ENCODE measurements at places on chromosomes 3 and 15.

GRCh38 chr3:157469561-157470294 lies 33.1 kb downstream of the PTX3 start:
- DNase-seq = no peak

GRCh38 chr3:148367756-148368155 lies 329.9 kb upstream of the AGTR1 start:
- DNase-seq = no peak

DNA sequence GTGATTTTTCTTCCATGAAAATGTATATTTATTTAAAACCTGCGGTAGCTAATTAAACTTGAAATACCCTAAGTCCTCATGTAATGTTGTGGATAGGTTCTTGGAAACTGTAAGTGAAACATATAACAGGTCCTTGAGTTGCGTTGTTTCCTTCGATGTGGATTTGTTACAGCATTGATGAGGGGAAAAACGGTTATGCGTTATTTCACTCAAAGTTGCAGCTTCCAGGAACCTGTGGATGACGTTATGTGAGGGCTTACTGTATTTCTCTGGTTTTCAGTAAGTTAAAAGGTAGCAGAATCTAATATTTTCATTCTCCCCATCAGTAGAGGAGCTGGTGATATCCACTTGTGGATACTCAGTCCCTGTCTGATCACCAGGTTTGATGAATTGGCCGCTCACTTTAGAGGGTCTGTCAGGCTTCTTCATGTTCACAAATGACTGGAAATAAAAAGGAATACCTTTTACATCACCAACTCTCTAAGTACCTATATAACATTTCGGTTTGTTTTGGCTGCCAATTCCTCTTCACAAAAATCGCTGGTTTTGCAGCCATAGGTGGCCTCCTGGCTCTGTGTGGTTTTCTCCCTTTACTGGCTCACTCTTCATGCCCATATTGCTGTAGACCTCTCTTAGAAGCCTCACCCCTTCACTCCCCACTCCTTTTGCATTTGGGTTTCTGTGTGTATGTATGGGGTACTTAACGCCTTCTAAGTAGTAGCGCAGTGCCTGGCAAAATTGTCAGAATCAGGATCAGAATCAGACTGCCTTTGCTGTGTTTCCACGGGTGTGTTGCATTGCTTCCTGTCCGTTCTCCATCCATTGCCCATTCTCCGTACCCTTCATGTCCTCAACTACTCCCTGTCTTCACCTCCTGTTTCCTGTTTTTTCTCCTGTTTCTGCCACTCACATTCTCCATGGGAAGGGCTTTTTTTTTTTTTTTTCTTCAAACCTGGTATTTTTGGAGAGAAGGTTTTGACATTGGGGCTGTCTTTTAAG lies 112.6 kb downstream of the FNDC3B start:
- DNase-seq = no peak

GRCh38 chr3:194077602-194078001 lies 58.3 kb upstream of the HES1 start:
- no peak for DNase-seq

DNA sequence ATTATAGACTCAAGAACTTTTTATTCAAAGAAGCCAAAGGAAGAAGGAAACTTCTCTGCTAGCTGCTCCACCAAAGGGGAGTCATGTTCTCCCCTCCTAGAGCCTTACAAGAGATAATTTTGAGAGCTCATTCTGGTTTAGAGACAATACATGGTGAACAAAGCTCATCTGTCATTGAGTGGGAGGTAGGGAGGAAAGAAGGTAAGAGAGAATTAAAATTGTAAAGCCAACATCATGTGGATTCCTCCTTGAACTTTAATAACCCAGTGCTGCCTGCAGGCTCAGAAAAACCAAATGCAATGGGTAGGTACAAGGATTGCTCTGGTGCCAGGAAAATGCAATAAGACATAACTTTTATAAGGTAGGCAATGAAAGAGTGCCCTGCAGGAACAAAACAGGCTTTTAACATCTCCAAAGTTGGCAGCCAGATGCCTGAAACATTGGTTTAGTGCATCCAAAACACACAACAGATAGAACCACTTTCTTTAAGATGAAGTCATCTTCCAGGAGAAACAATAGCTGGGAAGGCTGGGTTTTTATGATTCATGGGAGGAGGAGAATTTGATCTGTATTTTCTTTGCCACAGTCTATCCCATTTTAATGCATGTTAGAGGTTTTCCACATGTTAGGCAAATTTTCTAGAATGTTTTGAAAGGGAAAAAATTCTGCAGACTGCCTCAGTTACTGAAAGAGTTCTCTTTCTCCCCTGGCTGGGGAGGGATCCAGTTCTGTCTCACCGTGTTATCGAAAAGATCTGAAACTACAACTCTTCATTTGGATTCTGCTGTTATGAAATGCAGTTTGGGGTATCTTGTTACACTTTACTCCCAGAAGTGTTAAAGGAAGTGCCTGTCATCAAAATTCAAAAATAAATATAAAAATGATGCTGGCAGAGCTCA lies 11.3 kb upstream of the ARHGEF3 start:
- no peak for DNase-seq

DNA sequence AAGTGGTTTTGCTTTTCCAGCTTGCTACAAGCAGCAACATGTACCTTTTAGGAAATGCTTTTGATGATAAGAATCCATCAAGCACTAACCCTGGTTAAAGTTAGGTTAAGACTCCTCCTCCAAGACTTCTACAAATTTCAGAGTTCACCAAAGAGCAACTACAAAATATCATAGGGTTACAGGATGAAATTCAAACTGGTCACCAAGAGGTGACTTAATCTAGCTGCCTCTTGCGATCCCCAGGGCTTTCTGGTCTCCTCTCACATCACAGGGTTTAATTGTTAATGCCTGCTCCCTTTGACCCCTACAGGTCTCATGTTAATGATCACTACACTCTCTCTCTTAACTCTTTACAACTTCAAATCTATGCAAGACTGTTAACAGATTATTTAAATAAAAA lies 66.5 kb downstream of the DPH6 start:
- DNase-seq = no peak

GRCh38 chr3:99911433-99911832 lies 93.8 kb downstream of the CMSS1 start:
- DNase-seq = no peak

DNA sequence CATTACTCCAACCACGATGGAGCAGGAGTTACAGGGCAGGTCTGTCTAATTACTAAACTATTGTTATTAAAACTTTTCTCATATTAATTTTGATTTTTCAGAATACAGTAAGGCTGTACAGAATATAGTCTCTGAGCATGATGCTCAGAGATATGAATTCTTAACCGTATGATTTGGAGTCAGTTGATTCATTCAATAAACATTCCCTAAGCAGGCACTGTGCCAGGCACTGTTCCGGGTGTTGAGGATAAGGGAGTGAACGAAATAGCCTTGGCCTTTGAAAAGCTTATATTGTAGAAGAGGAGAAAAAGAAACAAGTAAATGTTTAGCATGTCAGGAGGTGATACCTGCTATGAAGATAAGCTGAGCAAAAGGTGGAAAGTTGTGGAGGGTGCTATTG lies 187.3 kb downstream of the KCNAB1 start:
- no peak for DNase-seq

DNA sequence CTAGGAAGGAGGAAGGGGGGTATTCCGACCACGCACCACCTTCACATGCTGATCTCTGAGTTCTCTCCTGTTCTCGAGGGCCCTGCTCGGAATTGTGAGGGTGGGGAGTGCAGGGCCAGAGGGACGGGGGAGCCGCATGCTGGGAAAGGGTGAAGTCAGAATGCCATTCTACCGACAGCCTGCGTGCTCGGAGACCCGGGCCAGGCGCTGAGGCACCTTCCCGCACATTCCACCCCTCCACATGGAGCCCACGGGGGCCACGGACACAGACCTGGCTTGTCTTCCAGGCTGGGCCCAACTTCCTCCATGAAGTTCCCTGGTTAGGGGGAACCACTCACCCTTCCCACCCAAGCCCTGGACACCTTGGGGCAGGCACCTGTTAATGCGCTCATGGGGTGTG lies 28.7 kb upstream of the PIGZ start:
- DNase-seq = no peak

DNA sequence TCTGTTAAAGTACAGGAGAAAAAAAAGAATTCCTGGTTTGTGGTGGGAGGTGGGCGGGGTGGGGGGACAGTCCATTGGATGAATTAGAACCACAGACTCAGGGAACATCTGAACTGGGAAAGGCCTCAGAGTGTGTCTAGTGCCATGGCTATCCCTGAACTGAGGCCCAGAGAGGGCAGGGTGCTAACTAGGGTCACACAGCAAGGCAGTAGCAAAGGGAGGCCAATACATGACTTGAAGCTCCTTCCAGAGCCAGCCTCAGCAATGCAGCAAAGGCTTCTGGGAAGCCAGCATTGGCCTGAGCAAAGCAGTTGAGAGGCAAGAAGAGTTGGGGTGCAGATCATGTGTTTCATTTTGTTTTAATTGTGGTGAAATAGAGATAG lies 85.4 kb downstream of the SMAD6 start:
- DNase-seq = no peak

GRCh38 chr3:37920156-37920699 lies 58.5 kb downstream of the CTDSPL start:
- DNase-seq = peak; percentile 49

- DNase-seq = no peak
Observed at GRCh38 chr3:45135959-45136358, 10.2 kb downstream of the CDCP1 start.

DNA sequence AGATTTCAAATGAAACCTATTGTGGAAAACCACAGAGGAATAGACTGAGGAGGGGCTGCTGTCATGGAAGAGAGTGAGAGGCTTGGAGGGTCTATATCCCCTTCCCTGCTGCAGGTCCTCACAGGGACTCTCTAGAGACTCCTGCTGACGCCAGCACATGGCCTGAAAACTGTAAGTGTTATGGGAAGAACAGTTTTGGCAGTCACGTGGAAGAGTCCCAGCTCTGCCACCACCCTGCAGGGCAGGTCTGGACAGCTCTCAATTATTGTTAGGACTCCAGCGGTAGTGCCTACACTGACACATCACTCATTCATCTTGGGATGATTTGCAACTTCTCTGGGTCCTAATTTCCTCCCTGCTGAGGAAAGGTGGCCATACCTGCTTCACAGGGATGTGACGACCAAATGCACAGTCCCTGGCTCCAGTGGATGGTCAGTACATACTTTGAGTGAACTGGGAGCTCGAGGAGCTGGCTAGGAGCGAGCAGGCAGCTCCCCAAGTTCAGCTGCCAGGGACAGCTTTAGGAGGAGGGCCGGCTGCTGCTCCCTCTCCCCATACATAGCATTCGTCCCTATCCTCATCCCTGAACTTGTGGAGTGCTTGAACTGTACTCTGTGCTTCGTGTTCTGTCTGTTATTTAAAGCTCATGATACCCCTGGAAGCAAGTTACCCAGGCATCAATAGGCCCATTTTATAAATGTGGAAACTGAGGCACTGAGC lies 49.2 kb downstream of the CTXND1 start:
- DNase-seq = no peak

DNA sequence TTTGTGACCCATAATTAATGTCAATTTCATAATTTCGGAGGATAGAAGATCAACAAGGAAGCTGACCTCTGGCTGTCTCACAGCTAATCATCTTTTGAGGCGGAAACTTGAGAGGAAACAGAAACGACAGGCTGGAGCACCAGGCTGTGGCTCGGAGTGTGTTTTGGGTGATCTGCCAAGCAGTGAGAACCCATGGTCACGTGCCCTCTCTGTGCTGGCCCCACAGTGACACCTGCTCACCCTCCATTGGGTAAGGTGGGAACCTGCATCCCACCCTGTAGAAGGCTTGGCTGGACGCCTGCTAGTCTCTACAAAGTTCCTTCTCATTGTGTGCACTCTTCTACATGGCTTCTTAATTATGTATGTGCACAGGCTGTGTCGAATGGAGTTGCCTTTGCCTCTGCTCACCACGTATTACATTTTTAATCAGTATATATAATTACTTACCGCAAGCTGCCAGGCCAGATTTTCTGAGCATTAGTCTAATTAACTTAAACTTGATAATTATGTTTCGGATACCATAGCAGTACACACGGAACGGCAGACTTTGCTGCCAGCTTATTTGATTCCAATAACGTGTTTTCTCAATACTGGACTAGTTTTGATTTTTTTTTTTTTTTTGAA lies 719.4 kb upstream of the CFAP20DC start:
- DNase-seq = no peak

GRCh38 chr3:61829722-61830350 lies 268.5 kb downstream of the PTPRG start:
- DNase-seq = no peak

GRCh38 chr3:39141171-39141995 lies 12.0 kb downstream of the CSRNP1 start:
- no peak for DNase-seq

- DNase-seq = no peak
Observed at GRCh38 chr3:185825006-185825638, at the start of gene IGF2BP2. IGF2BP2 (minus strand) TSS chr3:185825042; CDS start chr3:185824960, 82 bp downstream.

DNA sequence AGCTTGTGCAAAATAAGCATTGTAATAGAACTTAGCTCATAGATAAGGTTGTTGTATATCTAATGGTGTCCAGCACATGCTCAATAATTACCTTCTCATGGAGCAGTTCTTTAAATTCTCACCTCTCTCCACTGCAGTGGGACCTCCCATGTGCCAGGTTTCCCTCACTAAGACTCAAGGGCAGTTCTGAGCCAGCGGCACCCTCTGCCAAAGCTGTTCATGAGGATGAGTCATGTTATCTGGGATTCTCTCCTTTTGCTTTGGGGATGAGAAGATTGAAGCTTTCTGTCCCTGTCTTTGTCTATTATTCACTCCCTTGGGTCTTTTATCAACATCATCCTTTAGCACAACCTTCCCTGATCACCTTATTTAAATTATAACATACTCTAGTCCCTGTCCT lies 15.6 kb upstream of the AMOTL2 start:
- no peak for DNase-seq

GRCh38 chr3:115204475-115204874 lies 57.4 kb upstream of the ZBTB20 start:
- no peak for DNase-seq

GRCh38 chr3:190013943-190014924 lies 106.5 kb downstream of the P3H2 start:
- no peak for DNase-seq

- no peak for DNase-seq
Observed at GRCh38 chr15:34147371-34148140, 45.7 kb downstream of the PGBD4 start.

DNA sequence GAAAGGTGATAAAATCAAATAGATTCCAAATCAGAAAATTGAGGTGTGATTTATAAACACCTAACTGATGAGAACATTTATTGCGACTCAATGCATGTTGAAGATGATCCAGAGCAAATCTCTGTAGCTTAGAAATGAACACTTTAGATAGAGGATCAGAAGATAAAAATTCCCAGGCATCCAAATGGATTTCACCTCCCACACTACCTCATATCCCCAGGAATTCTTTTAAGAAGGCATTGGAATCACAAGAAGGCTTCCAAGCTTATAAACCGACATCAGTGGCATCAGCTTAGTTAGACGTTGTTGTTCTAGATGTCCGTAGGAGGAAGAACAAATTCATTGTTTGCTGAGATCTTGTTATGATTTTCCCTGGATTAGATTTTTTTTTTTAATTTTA lies 154.4 kb downstream of the EBLN2 start:
- no peak for DNase-seq

DNA sequence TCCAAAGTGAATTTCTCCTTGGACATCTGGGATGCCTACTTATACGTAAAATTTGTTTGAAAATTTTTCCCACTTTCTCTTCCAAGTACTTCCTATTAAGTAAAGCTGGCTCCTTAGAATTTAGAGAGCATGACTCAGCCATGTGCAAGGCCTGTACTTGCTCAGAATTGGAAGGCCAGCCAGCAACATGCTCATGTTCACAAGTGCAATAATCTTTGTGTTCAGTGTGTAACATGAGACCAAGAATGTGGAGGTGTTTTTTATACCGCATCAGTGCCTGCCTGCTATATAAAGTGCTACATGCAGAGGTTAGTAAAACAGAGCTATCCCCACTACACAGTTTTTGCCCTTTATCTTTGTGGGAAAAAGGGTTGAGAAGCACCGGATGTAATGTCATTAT lies 151.9 kb upstream of the FEZF2 start:
- no peak for DNase-seq

All from thymus (tissue), 14 donors.